Placental pericyte (primary cell): ENCODE measurements at places on chromosomes 3 and 15. TPM values are rescaled to one million over a fixed set of nuclear protein-coding genes. Genes with fewer than 3 reads are reported as not detected.

The CADPS gene
- total RNA-seq: 6.3 and 17.3 TPM in 2 replicates

The PDZRN3 gene
- 15.3 and 67.4 TPM in 2 replicates for total RNA-seq

The ANKRD34C gene
- total RNA-seq: not detected in 2 replicates

The ANKUB1 gene
- not detected in 2 replicates for total RNA-seq

The AP3B2 gene
- 0.86 and 1.8 TPM in 2 replicates for total RNA-seq

The ZNF501 gene
- 4.3 and 4.6 TPM in 2 replicates for total RNA-seq

The DLEC1 gene
- total RNA-seq: under 0.01 TPM in 1 of 2 replicates, not detected in the other

The SSR3 gene
- 407 and 638 TPM in 2 replicates for total RNA-seq

The ITGA11 gene
- total RNA-seq: 57.8 and 129 TPM in 2 replicates

The UBAP1L gene
- 2.1 and 2.2 TPM in 2 replicates for total RNA-seq

The GOLGA8Q gene
- total RNA-seq: 0.29 and 1.1 TPM in 2 replicates

The ZFYVE19 gene
- total RNA-seq: 20.6 and 25.6 TPM in 2 replicates

The HYKK gene
- total RNA-seq: 1.1 TPM in 2 replicates

The TGFBR2 gene
- 136 and 219 TPM in 2 replicates for total RNA-seq

The MLF1 gene
- total RNA-seq: 3.3 and 3.7 TPM in 2 replicates

The CCR2 gene
- not detected in 2 replicates for total RNA-seq

The CLDN1 gene
- 16.6 and 161 TPM in 2 replicates for total RNA-seq

The SLC24A5 gene
- not detected in 2 replicates for total RNA-seq

The BCHE gene
- total RNA-seq: 0.57 TPM in 1 of 2 replicates, not detected in the other

The PRRT3 gene
- total RNA-seq: 2.6 and 2.7 TPM in 2 replicates

The FOXL2 gene
- total RNA-seq: 0.44 and 18.2 TPM in 2 replicates

The XYLB gene
- 4.3 and 5.5 TPM in 2 replicates for total RNA-seq

The FYCO1 gene
- total RNA-seq: 19.8 and 33.7 TPM in 2 replicates

The TMEM45A gene
- 28.0 and 33.6 TPM in 2 replicates for total RNA-seq

The CORO2B gene
- 10.7 and 26.9 TPM in 2 replicates for total RNA-seq

The CIB2 gene
- 2.4 and 3.0 TPM in 2 replicates for total RNA-seq

The P2RY1 gene
- under 0.01 and 0.43 TPM in 2 replicates for total RNA-seq

The COMMD2 gene
- total RNA-seq: 22.1 and 35.9 TPM in 2 replicates

The ALDH1L1 gene
- 0.44 and 1.3 TPM in 2 replicates for total RNA-seq

The STARD9 gene
- total RNA-seq: 4.8 and 10.6 TPM in 2 replicates

The FETUB gene
- total RNA-seq: not detected in 2 replicates

The ZNF774 gene
- 0.44 and 1.3 TPM in 2 replicates for total RNA-seq

The TRPM1 gene
- total RNA-seq: not detected in 2 replicates

The SPRED1 gene
- total RNA-seq: 28.0 and 119 TPM in 2 replicates

The CLDN18 gene
- not detected in 2 replicates for total RNA-seq

The RLBP1 gene
- total RNA-seq: not detected in 2 replicates

The HDAC11 gene
- 4.7 and 10.7 TPM in 2 replicates for total RNA-seq

The RPP25 gene
- 15.0 and 23.9 TPM in 2 replicates for total RNA-seq

The DPPA2 gene
- not detected in 2 replicates for total RNA-seq

The GOLGA6A gene
- total RNA-seq: not detected in 2 replicates

The LSMEM2 gene
- not detected in 2 replicates for total RNA-seq

The MORC1 gene
- total RNA-seq: not detected in 2 replicates

The FBXW12 gene
- not detected in 2 replicates for total RNA-seq

The TMEM87A gene
- total RNA-seq: 67.4 and 84.3 TPM in 2 replicates

The TRPC1 gene
- total RNA-seq: 12.5 and 27.2 TPM in 2 replicates

The FOXL2NB gene
- total RNA-seq: 0.66 and 24.1 TPM in 2 replicates

The BFSP2 gene
- not detected in 2 replicates for total RNA-seq

The SV2B gene
- total RNA-seq: under 0.01 TPM in 1 of 2 replicates, not detected in the other

The BCL2A1 gene
- 0.44 and 1.3 TPM in 2 replicates for total RNA-seq

The RAB27A gene
- total RNA-seq: 10.3 and 27.1 TPM in 2 replicates

The NR2E3 gene
- total RNA-seq: 0.57 TPM in 1 of 2 replicates, not detected in the other

The P4HTM gene
- total RNA-seq: 24.5 and 25.9 TPM in 2 replicates

The SLC28A1 gene
- total RNA-seq: not detected in 2 replicates

The SNAP23 gene
- 93.2 and 95.9 TPM in 2 replicates for total RNA-seq

The GOLGA8T gene
- not detected in 2 replicates for total RNA-seq

The RPLP1 gene
- 101 and 192 TPM in 2 replicates for total RNA-seq

The KLHL40 gene
- total RNA-seq: not detected in 2 replicates

The TM4SF18 gene
- total RNA-seq: 1.3 TPM in 1 of 2 replicates, not detected in the other
